A673 (cell line): ENCODE measurements at places on chromosomes 4 and X. TPM values are rescaled to one million over a fixed set of nuclear protein-coding genes. Genes with fewer than 3 reads are reported as not detected.

The RLIM gene
- 55.0 and 57.7 TPM in 2 replicates for total RNA-seq

The PABPC1L2B gene
- total RNA-seq = not detected in 2 replicates

The NPY2R gene
- total RNA-seq = not detected in 2 replicates

The TSPAN5 gene
- 15.2 and 16.9 TPM in 2 replicates for total RNA-seq

The GLRA3 gene
- 0.06 TPM in 1 of 2 replicates, not detected in the other for total RNA-seq

The SLC4A4 gene
- total RNA-seq = 0.87 and 1.2 TPM in 2 replicates

The CD38 gene
- not detected in 2 replicates for total RNA-seq

The EPGN gene
- not detected in 2 replicates for total RNA-seq

The GPR119 gene
- not detected in 2 replicates for total RNA-seq

The MSANTD1 gene
- 2.3 and 2.6 TPM in 2 replicates for total RNA-seq

The ENPEP gene
- 8.4 and 13.2 TPM in 2 replicates for total RNA-seq

The NUDT9 gene
- total RNA-seq = 8.8 and 11.3 TPM in 2 replicates

The DGAT2L6 gene
- total RNA-seq = not detected in 2 replicates

The SRPX2 gene
- total RNA-seq = 8.8 and 12.3 TPM in 2 replicates

The ANKRD17 gene
- 52.0 and 58.4 TPM in 2 replicates for total RNA-seq

The FATE1 gene
- total RNA-seq = 0.45 TPM in 1 of 2 replicates, not detected in the other

The FAM53A gene
- 1.6 and 3.1 TPM in 2 replicates for total RNA-seq

The ARMCX4 gene
- 12.0 and 13.3 TPM in 2 replicates for total RNA-seq

The ZCCHC13 gene
- not detected in 2 replicates for total RNA-seq

The UCHL1 gene
- total RNA-seq = 908 and 959 TPM in 2 replicates

The FRMPD4 gene
- total RNA-seq = not detected in 2 replicates

The NAP1L3 gene
- 0.17 TPM in 1 of 2 replicates, not detected in the other for total RNA-seq

The IL13RA2 gene
- total RNA-seq = 0.28 TPM in 1 of 2 replicates, not detected in the other

The PF4V1 gene
- not detected in 2 replicates for total RNA-seq

The PCDH19 gene
- total RNA-seq = 0.39 and 0.80 TPM in 2 replicates

The ADD1 gene
- total RNA-seq = 232 and 237 TPM in 2 replicates

The GLRA2 gene
- not detected in 2 replicates for total RNA-seq

The PQBP1 gene
- 113 and 133 TPM in 2 replicates for total RNA-seq

The CT45A10 gene
- total RNA-seq = not detected in 2 replicates

The STAP1 gene
- not detected in 2 replicates for total RNA-seq

The GAGE12F gene
- total RNA-seq = not detected in 2 replicates

The PABPC5 gene
- total RNA-seq = not detected in 2 replicates

The TNIP3 gene
- 0.44 and 0.58 TPM in 2 replicates for total RNA-seq

The MSX1 gene
- 4.7 and 6.1 TPM in 2 replicates for total RNA-seq

The ADAM29 gene
- total RNA-seq = not detected in 2 replicates

The FSTL5 gene
- 0.15 and 0.28 TPM in 2 replicates for total RNA-seq

The IL2 gene
- total RNA-seq = not detected in 2 replicates

The PNMA6A gene
- 6.3 and 7.0 TPM in 2 replicates for total RNA-seq

The TLR10 gene
- not detected in 2 replicates for total RNA-seq
